ENCODE measurements at places on chromosomes 1 and 21.

- no peak for DNase-seq
Observed at GRCh38 chr1:96481409-96481808, 240.2 kb upstream of the PTBP2 start.

- no peak for DNase-seq
Observed at GRCh38 chr1:12568009-12568767, 49.8 kb downstream of the DHRS3 start.

- DNase-seq: no peak
Observed at GRCh38 chr1:151720125-151720524, 1.2 kb upstream of the RIIAD1 start.

DNA sequence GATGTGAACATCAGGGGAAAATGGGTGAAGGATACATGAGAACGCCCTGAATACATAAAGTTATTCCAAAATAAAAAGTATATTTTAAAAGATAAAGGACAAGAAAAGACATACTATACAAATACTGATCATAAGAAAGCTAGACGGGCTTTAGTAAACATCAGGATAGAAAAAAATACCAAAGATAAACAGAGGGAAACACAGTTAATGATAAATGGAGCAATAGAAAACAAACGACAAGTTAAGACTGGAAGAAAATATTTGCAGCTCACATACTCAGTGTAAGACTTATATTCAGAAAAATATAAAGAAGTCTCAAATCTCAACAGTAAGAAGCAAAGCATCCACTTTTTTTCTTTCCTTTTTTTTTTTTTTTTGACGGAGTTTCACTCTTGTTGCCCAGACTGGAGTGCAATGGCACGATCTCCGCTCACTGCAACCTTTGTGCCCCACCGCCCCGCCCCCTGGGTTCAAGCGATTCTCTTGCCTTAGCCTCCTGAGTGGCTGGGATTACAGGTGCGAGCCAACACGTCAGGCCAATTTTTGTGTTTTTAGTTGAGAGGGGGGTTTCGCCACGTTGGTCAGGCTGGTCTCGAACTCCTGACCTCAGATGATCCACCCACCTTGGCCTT lies 94.8 kb downstream of the OMA1 start:
- no peak for DNase-seq

- DNase-seq: no peak
Observed at GRCh38 chr1:53388963-53389362, 61.1 kb upstream of the LRP8 start.

DNA sequence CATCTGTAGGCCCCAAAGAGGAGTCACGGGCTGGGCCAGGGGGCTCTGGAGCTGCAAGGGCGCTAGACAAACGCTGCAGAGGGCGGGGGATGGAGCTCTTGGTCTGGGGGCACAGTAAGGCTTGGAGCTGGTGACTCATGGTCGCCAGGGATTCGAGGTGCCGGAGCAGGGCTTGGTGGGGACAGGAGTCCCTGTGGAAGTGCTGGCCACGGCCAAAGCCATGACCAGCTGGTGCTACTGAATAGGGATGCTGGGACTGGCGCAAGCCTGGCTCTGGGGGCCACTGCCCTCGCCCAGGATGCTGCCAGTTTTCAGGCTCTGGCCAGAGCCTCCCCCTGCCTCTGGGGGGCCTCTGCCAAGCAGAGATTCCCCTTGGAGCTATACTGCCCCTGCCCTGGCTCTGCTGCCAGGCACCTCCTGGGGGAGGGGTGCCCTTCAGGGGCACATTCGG lies 25.2 kb downstream of the SPOCD1 start:
- no peak for DNase-seq

DNA sequence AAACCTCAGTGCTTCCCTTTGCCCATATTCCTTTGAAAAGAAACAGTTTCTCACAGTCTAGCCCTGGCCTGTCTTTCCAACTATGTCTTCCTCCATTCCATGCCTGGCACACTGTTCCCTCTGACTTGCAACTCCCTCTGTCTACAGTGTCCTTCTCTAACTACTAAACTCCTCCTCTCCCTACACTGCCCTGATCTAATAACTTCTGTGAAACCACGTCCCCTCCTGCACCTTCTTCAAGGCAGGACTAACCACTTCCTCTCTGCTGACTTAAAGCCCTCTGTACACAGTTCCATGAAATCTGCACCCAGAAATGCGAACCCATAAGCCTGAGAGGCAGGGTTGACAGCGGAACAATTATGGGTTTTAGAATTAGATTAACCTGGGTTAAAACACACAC lies 62.2 kb upstream of the ATP1B1 start:
- no peak for DNase-seq

DNA sequence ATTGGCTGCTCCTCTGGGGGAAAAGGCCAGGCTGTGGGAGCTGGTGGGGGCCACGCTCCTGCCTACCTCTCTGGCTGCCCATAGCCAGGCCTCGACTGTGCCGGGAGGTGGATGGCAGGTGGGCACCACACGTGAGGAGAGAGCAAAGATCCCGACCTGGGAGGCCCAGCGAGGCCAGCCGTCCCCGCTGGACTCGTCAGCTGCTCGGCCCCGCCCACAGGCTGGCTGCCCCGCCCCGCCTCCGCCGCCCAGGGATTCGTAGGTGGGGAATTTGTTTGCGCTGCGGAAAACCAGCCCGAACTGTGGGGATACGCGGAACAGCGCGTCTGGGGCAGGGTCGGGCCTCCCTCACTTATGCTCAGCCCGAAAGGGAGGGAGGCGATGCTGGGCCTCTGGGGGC lies 31.7 kb downstream of the TP73 start:
- no peak for DNase-seq

DNA sequence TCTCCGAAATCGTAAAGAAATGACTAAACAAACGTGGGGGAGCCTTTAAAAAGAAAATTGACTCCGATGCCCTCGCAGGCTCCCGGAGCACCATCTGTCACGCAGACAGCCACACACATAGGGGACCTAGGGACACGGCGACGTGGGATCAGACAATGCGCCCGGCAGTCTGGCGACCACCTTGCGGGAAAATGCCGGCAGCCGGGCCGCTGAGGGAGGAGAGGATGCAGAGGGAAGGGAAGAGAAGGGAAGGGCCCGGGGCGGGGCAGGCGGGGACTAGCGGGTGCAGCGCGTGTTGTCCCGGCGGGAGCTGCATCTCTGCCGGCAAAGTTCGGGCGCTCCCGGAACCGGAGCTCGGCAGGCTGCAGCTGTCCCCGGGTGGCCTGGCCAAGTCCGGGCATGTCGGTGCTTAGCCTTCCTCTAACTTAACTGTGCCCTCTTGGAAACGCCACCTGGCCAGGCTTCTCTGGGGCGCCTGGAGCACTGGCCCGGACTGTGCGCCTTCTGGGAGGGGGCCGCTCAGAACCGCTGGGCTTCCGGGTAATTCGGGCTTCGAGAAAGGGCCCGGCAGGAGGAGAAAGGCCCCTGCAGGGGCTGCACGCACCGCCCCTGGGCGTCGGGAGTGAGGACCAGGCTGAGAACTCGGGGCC lies 1.8 kb downstream of the NHLH2 start:
- DNase-seq: no peak

- peak; percentile 81 for DNase-seq
Observed at GRCh38 chr1:47558601-47559593, 121.1 kb downstream of the FOXD2 start.

- no peak for DNase-seq
Observed at GRCh38 chr1:38241594-38242334, 195.2 kb upstream of the POU3F1 start.
